ENCODE measurements at places on chromosomes 16 and 17.
A peak's percentile ranks its signal among the peaks of the same experiment; 100 is the strongest.

- DNase-seq, result peak; percentile 68
Observed at GRCh38 chr17:38844261-38844757, 9.2 kb downstream of the RPL23 start.

DNA sequence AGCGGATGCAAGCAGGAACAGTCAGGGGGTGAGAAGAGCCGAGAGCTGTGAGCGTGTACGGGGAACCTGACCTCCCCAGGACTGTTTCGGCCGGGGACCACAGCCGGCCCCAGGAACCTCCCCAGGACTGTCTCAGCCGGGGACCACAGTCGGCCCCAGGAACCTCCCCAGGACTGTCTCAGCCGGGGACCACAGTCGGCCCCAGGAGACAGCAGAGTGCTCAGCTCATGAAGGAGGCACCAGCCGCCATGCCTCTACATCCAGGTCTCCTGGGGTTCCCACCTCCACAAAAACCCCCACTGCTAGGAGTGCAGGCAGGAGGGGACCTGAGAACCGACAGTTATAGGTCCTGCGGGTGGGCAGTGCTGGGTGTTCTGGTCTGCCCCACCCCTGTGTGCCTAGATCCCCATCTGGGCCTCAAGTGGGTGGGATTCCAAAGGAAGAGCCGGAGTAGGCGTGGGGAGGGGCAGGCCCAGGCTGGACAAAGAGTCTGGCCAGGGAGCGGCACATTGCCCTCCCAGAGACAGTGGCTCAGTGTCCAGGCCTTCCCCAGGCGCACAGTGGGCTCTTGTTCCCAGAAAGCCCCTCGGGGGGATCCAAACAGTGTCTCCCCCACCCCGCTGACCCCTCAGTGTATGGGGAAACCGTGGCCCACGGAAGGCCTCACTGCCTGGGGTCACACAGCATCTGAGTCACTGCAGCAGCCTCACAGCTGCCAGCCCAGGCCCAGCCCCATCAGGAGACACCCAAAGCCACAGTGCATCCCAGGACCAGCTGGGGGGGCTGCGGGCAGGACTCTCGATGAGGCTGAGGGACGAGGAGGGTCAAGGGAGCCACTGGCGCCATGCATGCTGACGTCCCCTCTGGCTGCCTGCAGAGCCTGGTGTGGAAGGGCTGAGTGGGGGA, 4.3 kb downstream of the RHBDF1 start:
- no peak for DNase-seq

DNA sequence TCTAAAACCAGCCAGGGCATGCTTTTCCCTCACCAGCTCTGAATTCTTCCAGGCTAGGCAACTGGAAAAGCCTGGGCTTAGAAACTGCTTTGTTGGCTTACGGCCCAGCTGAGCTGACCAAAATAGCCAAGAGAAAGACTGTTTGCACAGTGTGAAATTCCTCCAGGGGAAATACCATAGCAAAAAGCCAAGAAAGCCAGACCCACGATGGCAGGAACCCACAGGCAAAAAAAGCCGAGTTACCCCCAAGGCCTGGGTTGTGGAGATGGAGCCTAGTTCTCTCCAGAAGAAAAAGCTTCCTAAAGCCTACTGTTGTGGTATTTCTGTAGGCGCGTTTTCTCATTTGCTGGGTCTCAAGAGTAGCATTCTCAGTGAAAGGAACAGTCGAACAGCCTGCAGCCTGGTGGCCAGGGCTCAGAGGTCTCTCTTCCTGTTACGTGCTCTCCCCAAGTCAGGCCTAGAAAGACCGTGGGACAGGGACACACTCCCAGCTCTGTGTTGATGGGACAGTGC, 9.2 kb downstream of the SP2 start:
- DNase-seq, result peak; percentile 82

GRCh38 chr16:27238016-27238587, 30.5 kb downstream of the NSMCE1 start:
- DNase-seq, result no peak

- DNase-seq, result no peak
Observed at GRCh38 chr16:82954224-82954929, 327.6 kb downstream of the CDH13 start.

- no peak for DNase-seq
Observed at GRCh38 chr17:72950242-72950931, 142.1 kb downstream of the SLC39A11 start.

DNA sequence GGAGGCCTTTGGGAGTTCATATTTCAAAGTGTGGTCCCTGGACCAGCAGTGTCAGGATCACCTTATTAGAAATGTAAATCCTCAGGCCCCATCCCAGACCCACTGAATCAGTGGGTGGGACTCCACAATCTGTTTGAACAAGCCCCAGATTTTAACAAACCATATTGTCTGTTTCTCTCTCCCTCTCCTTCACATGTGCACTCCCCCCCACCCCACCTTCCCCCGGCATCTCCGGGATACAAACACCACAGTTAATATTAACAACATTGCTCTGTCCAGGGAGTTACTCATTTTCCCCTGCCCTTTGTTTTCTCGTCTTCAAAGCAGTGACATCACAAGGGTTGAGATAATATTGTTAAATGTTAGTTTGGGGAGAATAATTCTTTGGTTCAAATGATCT, 127.3 kb downstream of the KATNIP start:
- peak; percentile 24 for DNase-seq

GRCh38 chr17:55830699-55831471, 80.0 kb downstream of the PCTP start:
- no peak for DNase-seq

- no peak for DNase-seq
Observed at GRCh38 chr16:70399381-70399780, 39.5 kb downstream of the ST3GAL2 start.

- no peak for DNase-seq
Observed at GRCh38 chr17:55294042-55294751, 29.4 kb downstream of the HLF start.

DNA sequence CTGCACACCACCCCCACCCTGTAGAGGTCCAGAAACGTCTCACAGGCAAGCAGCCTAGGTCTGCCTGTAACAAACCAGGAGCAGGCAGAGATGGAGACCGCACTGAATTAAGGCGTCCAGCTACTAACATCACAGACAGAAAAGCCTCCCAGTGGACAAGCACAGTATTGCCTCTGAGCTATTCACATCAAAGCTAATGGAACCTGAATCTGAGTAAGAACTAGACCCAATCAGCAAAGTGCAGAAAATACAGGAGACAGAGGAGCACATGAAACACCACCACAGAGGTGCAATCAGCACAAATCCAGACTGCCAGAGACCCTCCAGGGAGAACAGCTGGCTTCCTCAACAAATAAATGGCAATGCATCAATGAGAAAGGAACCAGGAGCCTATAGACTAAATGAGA, 22.2 kb upstream of the PEMT start:
- DNase-seq, result peak; percentile 27

GRCh38 chr16:20941636-20941926, 41.0 kb downstream of the LYRM1 start:
- no peak for DNase-seq

- no peak for DNase-seq
Observed at GRCh38 chr16:72029567-72030271, 21.2 kb downstream of the DHODH start.

GRCh38 chr16:18827890-18828289, 26.5 kb upstream of the ARL6IP1 start:
- no peak for DNase-seq

DNA sequence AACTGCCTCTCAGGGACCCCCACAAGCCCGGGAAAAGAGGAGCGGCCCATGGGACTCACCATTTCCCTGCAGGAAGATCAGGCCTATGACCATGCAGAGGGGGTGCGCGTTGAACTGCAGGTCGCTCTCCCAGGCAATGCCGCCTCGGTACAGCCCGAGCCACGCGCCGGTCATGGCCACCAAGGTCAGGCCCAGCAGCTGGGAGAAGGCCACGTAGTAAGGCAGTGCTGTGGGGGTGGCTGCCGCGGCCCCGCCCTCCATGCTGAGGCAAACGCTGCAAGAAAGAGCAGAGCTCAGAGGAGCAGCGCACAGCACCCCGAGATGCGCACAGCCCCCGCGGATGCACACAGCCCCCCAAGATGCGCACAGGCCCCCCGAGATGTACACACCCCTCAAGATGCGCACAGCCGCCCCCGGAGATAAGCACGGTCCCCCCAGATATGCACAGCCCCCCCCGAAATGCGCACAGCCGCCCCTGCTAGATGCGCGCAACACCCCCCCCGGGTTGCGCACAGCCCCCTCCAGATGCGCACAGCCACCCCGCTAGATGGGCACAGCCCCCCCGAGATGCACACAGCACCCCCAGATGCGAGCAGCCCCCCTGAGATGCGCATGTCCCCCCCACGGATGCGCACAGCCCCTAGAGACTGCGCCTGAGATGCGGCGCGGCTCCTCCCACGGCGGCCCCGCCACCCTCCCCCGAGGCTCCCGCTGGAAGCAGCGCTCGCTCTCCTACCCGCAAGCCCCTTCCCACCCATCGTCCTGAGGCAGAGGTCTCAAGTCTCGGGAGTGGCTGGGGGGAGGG, 8.6 kb downstream of the CYB561 start:
- DNase-seq, result no peak

- DNase-seq, result no peak
Observed at GRCh38 chr17:58224315-58224714, 5.3 kb upstream of the MKS1 start.

DNA sequence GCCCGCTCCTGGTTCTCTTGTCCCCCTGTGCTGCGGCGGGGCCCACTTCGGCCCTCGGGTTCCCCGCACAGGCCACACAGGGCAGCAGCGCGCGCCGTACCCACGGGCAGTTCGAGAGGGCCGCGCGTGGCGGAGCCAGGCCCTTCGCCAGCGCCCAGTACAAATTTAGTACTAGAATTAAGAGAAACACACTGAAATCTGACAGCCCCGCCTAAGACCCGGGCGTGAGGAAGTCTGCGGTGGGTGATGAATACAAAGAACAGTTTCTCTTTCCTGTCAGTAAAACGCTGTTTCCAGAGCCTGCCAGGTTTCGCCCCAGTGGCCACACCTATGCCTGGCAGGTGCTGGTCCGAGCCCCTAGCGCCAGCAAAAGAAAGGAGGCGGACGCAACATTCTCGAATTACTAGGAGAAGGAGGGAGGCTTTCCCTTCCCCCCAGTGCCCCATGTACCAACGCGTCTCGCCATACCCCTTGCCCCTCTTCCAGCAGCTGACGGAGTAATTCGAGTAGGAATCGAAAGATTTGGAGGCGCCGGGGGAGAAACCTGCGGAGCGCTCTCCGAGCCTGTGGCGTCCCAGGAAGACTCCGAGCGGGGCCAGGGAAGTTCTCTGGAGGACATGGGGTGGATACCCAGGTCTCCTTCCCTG, 591 bp upstream of the SLFN5 start:
- DNase-seq, result peak; percentile 62

DNA sequence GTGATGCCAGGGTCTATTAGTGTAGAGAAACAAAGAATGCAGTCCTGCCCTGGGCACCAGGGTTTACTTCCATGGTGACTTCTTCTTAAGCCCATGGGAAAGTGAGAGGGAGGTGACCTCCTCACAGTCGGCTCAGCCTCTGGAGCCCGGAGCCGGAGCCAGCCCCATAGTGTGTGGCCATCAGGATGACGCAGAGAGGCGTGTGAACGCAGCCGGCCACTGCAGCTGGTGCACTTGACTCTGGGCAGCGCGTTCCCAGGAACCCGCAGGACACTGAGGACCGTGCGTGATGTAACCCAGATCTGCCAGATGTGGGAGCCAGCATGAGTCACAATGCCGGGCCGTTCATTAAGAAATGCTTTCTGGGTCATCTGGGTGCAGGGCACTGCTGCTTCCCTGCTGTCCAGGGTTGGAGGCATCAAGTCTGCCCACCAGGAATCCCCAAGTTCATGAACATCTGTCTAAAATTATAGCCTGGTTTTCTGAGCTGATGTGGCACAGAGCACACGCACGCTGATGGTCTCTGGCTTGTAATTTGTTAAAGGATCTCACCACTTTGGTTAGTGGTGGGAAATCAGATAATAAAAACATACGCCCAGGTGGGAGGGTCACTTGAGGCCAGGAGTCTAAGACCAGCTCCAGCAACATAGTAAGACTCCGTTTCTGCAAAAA, 114.1 kb downstream of the PITPNC1 start:
- peak; percentile 95 for DNase-seq

DNA sequence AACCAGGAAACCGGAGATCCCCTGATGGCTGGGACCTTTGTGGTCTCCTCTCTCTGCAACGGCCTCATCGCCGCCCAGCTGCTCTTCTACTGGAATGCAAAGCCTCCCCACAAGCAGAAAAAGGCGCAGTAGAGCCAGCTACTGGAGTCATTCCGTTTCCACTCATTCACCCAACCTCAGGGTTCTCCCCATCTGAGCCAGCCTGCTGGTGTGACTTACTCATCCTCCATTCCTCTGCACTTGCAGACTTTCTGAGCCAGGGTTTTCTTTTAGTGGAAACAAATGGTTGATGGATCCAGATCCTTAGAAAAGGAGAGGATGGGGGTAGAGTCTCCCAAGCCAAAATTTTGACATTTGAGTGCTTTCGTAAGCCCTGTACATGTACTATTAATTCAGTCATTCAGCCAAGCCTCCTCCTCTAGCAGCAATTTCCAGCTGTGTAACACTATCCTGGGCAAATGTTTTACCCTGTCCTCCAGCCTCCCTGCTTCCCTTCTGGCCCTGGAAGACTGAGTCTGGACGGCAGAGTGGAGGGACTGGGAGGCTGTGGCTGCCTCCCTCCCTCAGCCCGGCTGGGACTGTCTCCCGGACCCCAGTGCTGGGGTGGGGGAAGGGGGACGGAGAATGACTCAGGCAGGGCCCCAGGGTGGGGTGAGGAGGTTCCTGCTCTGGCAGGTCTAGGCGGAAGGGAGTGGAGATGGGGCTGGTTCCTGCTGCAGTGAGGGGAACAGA, 2.3 kb downstream of the SOX15 start:
- DNase-seq, result peak; percentile 67

DNA sequence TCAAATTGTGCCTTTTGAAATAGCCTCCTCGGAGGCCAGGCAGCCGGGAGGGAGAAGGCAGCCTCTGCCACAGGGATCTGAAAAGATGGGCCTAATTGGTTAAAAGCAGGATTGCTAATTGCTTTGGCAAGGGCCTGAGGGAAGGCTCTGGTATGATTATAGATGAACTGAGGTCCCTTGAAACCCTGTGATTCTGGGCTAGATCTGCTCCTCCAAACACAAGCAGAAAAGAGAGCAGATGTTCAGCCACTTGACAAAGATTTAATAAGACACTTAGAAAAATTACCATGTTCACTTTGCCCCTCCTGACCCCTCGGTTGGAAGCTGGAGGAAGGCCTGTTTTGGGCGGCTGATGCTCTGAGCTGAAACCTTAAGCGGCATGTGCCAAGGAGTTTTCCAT, 209.5 kb upstream of the MPHOSPH6 start:
- DNase-seq, result no peak

DNA sequence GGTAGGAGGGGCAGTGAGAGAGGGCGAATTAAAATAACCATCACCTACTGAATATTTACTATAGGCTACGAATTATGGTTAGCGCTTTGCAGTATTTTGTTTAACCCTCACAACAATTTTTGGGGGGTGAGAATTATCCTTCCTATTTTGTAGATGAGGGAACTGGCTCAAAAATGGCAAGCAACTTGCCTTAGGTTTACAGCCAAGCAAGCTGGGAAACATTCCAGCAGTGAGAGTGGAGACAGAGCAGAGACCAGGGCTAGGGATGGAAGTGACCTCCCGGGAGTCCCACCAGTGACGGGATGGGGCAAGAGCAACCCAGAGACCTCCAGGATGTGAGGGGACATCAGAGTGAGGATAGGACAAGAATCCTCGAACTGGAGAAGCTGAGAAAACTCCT, 352 bp upstream of the VMO1 start:
- no peak for DNase-seq

Data from MG63 (cell line).